ENCODE measurements at places on chromosomes 4 and X.

GRCh38 chr4:93116624-93117023, 711.9 kb upstream of the ATOH1 start:
- no peak for DNase-seq

DNA sequence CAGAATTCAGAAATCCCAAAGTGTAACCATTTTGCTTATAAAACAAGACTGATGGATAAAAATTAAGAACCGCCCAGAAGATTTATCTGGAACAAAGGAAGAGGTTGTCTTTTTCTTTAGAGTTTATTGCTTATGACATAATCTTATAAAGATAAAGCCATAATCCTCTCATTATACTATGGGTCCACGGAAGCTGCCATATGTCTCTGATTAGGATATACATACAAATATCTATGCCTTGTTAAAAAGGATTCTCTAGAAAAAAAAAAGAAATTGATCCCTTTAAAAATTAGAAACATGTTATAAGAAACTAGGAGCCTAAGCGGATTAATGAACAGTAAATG, 70.5 kb downstream of the RELL1 start:
- DNase-seq = no peak

DNA sequence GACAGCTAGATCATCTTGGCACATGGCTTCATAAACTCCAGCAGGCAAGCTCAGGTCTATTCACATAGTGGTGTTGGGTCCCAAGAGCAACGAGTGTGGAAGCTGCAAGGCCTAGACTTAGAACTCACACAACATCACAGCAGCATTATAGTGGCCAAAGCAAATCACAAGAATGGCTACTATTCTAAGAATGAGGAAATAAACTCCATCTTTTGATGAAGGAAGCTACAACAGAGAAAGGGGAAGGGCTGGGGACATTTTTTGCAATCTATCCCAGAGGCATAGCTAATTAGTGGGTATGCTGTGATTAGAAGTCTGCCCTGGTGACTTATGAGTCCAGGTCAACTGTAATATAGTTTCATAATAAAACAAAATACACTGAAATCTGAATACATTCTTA, 42.9 kb upstream of the TAB3 start:
- no peak for DNase-seq

DNA sequence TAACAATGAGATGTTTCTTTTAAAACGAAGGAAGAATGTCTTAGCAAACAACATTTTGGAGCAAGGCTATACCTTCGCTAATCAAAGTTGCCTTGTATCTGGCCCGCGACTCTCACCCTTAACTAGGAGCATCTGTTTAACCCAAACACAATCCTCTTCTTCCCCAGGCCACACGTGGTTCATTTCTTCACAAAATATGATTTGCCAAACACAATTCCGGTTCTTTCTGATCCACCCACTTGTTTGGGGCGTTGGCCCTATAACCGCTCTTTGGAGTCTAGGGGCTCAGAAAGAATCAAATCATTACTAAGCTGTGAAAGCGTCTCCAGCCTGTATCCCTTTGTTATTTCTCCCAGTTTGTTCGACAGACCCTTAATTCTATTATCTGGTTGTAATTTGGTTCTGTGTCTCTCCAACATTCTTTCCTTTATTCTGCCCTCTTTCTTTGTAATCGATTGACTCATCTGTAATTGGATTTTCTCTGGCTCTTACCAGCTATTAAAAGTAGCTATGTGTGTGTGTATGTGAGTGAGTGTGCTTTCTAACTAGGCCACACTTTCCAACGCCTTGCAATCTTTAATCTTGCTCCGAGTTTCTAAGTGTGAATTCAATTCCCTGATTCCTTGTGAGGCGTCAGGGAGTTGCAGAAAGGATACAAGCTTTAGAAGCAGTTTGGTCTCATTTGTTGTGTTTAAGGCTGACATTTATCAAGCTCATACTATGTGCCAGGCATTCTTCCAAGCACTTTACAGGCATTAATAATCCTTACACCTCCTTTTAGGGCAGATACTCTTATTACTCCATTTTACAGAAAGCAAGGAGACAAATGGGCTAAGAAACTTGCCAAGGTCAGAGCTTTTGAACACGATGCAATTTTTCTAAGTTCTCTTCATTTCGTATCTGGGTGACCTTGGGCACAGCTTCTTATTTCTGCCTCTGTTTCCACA, 138.6 kb upstream of the CPEB2 start:
- no peak for DNase-seq

DNA sequence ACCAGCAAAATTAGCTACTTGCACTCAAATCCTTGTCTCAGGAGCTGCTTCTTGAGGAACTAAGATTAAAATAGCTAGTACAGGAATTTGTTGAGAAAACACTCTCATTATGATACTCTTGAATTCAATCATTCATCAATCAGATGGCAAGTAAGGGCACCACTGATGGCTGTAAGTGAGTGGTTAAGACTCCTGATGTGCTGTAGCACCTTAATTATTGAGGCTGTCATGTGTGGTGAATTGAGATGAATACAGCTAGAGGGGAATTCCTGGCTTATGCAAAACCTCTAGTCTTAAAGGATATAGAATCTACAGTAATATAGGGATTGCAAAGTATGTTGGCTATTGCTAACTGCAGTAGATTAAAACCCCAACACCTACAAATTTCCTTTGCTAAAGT, 509.1 kb downstream of the IQCM start:
- DNase-seq = no peak

- DNase-seq = no peak
Observed at GRCh38 chr4:153426207-153426885, 39.8 kb upstream of the TMEM131L start.

DNA sequence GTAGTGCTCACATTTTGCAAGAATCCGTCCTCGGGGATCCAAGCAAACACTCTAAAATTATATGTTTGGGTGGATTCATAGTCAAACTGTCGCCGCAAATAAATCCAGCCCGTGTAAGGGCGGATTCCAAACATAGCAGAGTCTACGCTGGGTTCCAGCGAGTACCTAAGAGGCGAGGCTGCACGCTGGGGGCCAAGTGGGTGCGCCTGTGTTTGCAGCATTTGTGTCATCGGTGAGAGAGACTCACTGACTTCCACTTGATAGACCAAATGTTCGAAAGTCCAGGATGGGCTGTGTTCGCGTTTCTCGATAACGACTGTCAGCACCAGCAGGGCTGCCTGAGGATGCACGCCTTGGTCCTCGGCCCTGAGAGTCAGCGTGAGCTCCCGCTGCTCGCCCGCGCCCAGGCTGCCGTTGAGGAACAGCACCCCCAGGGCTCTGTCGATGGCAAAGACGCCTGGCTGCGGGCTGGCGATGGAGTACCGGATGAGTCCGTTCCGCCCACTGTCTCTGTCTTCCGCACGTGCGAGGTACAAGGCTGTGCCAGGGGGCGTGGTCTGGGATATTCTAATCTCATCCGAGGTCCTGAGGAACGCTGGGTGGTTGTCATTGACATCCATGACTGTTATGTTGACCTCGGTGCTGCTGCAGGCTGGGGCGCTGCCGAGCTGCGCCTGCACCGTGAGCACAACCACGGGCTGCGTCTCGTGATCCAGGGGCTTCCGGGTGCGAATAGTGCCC, 158.7 kb downstream of the DCHS2 start:
- DNase-seq = peak; percentile 91

DNA sequence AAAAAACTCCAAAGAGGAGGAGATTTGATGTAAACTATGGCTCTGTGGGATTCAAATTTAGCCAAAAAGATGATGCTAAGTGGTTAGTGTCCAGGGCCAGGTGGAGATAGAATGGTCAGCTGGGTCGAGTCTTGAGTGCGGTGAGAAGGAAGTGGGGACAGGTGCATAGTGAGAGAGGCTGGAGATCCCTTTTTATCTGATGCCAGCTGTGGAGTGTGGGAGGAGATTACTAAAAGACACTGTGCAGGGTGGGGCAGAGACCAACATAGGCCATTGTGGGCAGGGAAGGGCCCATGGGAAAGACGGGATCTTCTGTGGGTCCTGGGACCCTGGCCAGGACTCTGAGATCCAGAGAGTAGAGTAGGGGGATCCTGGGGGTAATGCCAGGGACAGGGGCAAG, 34.6 kb upstream of the LEF1 start:
- DNase-seq = no peak

DNA sequence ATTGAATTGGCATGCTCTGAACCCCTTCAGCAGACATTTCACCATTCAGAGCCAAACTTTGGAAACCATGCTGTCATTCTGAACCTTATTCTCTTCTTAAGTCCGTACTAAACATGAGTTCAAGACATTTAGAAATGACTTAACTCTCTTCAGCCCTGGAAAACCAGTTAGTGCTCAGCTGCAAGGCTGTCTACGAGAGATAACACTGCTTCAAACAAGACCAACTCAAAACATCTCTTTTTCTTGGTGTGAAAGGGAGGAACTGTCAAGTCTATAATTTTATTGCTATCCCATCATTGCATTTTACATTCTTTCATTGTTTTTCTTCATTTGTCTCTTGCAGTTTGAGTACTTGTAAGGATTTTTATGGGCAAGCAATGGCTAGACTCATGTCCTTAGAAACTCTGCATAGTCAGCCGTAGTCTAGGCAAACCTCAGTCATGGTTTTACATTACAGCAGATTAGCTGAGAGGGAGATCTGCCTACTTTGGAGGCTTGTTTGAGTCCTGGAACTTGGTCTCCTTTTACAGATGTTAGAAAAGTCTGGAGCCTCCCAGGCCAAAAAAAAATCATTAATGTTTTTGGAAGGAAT, 120.6 kb upstream of the JADE1 start:
- no peak for DNase-seq

GRCh38 chrX:102745857-102746584, 25.5 kb downstream of the GPRASP3 start:
- DNase-seq = no peak

DNA sequence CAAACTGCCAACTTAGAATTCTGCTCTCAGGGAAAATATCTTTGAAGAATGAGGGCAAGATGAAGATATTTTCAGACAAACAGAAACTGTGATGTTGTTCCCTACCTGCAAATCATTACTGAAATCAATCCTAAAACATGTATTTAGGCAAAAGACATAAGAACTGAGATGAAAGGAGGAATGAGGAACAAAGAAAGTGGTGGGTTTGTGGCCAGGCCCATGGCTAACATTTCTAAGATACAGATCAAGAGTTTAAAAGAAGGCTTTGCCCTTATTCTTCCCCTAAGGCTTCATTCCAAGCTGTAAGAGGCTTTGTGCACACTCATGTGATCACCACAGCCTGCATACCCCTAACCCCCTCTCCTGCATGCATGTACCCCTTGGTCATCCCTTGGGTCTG, 46.5 kb downstream of the ADGRG2 start:
- DNase-seq = no peak

DNA sequence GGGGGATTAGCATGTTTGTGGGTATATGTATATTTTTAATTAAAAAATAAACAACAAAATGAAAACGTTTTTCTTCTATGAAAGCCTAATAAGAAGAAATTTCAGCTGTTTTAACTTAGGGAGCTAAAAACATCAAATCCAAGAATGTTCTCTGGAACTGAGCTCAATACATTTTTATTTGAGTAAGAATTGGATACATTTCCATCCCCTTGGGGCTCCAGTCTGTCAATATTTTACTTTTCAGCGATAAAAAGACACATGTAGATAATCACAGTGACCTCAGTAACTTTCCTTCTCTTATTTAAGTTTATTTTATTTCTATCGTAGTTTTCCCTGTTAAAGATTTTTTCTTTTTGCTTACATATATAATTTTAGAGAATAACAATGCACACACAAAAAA, 59.3 kb downstream of the ELOVL6 start:
- DNase-seq = no peak

- peak; percentile 39 for DNase-seq
Observed at GRCh38 chr4:180134091-180134866, 2108.9 kb upstream of the TENM3 start.

- DNase-seq = no peak
Observed at GRCh38 chr4:125776146-125776545, 461.4 kb downstream of the FAT4 start.

- no peak for DNase-seq
Observed at GRCh38 chr4:74098427-74098994, 484 bp downstream of the CXCL2 start.

- peak; percentile 52 for DNase-seq
Observed at GRCh38 chrX:106437407-106437806, 174.4 kb upstream of the RADX start.

- no peak for DNase-seq
Observed at GRCh38 chrX:19156186-19156585, 33.9 kb upstream of the ADGRG2 start.

DNA sequence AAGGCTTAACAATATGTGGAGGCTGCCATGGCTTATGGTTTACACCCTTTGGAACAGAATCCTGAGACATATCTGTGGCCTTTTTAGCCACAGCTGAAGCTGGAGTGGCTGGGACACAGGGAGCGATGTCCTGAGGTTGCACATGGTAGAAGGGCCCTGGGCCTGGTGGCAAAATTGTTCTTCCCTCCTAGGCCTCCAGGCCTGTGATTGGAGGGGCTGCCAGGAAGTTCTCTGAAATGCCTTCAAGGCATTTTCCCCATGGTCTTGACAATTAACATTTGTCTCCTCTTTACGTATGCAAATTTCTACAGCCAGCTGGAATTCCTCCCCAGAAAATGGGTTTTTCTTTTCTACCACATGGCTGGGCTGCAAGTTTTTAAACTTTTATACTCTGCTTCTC, 39.1 kb upstream of the MAGEA8 start:
- DNase-seq = no peak

GRCh38 chr4:176526704-176527103, 206.9 kb downstream of the SPCS3 start:
- no peak for DNase-seq

DNA sequence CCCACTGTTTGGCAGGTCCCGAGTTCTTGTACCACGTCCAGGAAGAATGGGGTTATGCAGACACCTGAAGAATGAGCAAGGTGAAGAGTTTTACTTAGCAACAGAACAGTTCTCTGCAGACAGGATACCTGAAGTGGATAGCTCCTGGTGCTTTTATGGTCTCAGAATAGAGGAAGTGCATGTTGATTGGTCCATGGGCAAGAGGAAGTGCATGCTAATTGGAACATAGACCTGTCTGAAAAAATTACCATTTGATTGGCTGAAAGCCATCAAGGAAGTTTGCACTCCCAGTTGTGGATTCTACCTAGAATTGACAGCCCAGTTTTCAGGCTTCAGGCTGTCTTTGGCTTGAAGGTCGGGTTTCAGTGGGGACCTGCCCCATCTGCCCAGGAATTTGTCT, 887.5 kb downstream of the FAT4 start:
- no peak for DNase-seq

GRCh38 chr4:166308647-166309046, 435.6 kb downstream of the TLL1 start:
- no peak for DNase-seq

DNA sequence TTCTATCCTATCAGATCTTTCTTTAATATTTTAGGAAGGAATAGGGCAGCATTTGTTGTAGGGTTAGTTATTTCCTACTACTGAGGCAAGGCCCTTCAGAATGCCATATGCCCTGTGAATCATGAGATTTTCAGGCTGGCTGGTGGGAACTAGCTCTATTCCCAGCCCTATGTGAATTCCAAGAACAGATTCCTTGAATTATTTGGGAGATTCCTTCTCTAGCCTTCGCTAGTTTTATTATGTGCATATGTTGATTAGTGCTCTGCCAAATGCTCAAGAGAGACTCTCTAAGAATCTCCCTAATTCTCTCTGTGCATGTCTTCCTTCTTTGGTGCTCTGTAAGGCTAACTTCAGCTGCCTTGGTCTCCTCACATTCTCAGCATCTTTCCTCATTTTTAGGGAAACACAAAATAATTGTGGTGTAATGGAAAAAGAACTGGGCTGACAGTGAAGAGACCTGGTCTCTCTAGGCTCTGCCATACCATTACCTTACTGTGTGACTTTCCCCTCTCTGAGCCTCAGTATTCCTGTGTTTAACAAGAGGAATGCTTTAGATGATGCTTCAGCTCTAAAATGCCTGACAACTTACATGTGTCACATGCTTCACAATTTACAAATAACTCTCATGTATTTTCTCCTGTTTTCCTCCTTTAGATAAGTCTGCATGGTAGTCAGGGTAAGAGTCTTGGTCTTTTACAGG, 79.7 kb downstream of the VMA21 start:
- DNase-seq = no peak
